Stimulated activated CD8-positive, alpha-beta memory T cell treated with anti-CD3 and anti-CD28 coated beads, Interleukin-4, amount 100 ng/mL, for 4 hours (primary cell): ENCODE measurements at places on chromosomes 11 and 22.

DNA sequence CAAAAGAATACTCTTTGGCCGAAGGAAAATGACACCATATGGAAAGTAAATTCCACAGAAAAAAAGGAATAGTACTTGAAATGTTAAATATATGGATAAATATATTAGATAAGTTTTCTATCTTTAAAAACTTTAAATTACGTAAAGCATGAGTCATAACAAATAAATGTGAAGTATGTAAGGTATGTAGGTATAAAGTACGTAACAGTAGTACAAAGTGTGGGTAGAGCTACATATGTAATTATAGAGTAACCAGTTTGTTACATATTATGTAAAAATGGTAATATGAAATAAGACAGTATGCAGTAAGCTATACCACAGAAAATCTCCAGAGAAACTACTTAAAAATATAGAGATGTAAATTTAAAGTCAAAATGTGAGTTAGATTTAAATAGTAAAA is 582.3 kb upstream of the CHORDC1 start:
- DNase-seq, result no peak

GRCh38 chr11:16924826-16925560 is 89.2 kb downstream of the PLEKHA7 start:
- no peak for DNase-seq

DNA sequence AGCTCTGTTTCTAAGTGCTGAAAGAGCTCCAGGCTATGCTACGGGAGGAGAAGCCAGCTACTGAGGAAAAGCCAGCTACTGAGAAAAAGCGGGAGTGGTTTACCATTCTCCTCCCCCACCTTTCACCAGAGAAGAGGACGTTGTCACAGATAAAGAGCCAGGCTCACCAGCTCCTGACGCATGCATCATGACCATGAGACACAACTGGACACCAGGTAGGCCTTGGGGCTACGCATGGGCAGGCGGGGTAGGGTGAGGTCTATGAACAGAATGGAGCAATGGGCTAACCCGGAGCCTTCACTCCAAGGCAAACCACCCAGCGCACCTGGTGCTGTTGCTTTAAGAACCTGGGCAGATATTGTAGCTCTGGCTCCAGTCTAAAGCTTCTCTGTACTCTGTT is 1.1 kb downstream of the IL18BP start:
- no peak for DNase-seq

DNA sequence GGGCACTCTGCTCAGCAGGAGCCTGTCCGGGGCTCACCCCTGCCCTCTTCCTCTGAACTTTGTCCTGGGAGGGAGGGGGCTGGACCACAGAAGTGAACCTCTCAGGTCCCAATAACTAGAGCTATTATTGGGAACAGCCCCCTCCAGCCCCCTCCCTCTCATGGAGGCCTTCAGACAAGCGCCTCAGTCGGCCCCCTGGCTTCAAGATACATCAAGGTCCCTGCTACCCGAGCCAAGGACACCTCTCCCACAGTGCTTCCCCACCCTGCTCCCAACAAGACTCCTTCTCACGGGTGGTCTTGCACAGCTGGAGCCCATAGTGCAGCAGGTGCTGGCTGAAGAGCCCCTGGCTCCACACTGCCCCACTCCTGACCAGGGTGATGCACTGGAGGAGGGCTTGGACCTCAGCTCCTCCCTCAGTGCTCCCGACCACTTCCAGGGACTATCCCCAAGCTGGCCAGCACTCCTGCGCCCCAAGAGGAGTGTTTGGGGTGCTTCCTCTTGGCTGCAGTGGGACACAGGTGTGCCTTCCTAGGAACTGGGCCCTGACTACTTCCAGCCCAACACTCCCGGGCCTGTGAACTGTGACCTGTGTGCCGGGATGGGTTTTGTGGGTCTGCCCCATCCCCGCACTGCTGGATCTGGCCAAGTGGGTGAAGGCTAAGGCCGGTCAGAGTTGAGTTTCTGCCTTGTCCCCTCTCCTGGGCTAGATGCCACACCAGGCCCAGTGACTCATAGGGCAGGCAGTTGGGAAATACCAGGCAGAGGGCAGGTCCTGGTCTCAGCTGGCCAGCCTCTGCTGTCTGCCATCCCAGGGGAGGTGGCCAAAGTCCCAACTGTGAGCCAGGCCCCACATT is 2.2 kb downstream of the PNPLA2 start:
- no peak for DNase-seq

GRCh38 chr22:30826670-30827355 is 132.1 kb downstream of the OSBP2 start:
- no peak for DNase-seq

DNA sequence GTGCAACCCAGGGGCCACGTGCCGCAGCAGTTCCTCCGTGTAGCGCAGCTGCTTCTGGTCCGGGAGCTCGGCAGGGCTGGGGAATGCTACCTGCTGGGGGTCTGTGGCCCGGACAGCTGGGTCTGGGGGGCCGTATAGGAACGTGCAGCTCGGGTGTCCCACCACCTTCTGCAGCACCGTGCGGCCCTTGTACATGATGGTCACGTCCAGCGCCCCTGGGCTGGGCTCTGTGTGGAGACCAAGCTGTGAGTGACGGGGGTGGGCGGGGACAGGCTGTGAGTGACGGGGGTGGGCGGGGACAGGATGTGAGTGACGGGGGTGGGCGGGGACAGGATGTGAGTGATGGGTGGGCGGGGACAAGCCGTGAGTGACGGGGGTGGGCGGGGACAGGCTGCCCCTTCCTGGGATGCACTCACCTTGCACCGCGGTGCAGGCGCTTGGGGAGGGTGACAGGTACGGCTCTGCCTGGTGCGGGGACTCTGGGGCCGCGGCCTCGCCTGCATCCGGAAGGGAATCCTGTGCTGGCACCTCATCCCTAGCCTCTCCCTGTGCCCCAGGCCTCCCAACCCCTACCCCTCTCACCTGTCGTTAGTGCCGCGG is 2.3 kb downstream of the IRF7 start:
- DNase-seq, result peak; percentile 74

- DNase-seq, result no peak
Measured at GRCh38 chr22:19352217-19352616, 60.7 kb upstream of the CLTCL1 start.

- no peak for DNase-seq
Measured at GRCh38 chr11:29435421-29435820, 581.4 kb downstream of the KCNA4 start.

- DNase-seq, result no peak
Measured at GRCh38 chr11:46681814-46682213, 18.6 kb downstream of the ARHGAP1 start.

- no peak for DNase-seq
Measured at GRCh38 chr11:62801071-62801470, 4.2 kb downstream of the NXF1 start.

DNA sequence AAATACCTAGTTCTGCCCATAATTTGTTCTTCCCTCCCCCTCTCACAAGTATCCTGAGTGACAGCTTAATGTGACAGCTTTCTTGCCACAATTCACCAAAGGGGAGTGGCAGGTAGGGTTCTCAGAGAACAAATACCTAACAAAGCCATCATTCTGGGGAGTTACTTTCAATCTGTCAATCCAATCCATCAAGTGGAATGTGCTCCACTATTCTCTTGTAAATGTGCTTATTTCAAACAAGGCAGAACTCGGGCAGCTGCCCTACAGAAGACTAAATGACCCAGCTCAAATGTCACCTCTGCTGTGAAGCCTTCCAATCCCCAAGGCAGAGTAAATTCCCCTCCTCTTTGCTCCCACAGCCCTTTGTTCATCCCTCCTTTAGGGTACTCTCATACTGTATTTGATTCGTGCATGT is 27.8 kb downstream of the LGR4 start:
- no peak for DNase-seq

DNA sequence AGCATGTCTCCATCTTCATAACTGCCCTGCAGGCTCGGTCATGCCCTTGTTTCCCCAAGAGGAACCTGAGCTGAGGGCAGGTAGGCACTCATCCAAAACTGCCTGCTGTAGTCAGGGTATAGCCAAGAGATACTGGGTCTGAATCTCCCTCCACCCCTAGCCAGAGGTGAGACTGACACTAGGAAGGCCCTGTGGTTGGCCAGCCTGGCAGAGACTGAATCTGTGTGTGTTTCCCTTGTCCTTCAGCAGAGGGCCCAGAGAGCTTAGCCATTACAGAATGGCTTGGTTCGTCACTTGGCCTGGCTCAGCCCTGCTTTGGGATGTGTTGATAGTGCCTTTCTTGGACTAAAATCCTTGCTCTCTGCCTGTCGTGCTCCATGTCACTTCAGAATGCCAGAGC is 79.3 kb upstream of the SUSD2 start:
- DNase-seq, result no peak

DNA sequence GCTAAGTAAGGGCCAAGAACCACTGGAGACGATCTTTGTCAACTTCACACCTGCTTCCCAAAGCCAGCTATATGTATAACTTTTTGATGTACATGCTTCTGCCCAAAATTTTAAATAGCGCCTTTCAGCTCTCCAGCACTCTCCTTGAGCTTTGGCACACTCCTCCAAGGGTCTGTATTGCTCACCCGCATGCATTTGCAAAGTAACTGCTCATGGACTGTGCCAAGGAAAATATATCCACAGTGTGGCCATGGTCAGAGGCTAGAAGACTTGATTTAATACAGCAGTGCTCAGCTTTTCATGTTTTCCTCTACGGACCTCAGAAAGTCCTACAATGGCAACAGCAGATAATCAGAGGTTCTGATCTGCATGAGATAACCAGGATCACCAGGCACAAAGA is 550.1 kb downstream of the SOX6 start:
- DNase-seq, result no peak

DNA sequence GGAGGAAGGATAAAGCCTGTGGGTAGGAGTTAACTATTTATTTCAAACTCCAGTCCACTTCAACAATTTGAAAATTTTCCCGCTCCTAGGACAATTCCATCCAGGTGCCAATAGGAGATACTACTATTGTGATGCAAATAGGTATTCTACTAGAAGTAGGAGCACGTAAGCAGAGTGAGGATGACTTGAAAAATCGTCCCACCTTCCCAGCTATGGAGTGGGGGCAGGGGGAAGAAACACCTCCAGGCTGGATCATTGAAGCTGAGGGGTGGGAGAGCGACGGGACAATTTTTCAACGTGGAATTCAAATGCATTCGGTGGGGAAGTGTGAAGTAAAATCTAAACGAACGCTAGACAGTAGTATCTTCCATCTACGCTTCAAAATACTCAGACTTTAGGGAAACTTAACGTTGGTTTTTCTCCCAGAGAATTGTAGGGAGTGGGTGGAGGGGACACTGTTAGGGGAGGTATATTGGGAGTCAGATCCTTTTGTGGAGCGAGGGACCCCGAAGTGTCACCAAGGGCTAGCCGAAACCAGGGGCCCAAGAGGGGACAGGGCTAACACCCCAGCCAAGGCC is 523 bp upstream of the ARHGAP42 start:
- no peak for DNase-seq

DNA sequence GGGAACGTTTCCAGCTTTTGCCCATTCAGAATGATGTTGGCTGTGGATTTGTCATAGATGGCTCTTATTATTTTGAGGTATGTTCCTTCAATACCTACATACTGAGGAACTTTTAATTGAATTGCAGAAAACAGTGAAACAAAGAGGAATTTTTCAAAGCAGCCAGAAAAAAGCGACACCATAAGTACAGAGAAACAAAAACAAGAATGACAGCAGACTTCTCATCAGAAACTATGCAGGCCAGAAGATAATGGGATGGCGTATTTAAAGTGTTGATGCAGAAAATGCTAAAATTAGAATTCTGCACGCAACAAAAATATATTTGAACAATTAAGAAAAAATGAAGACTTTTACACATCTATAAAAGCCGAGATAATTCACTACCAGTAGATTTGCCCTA is 95.4 kb upstream of the TIMP3 start:
- no peak for DNase-seq

- DNase-seq, result no peak
Measured at GRCh38 chr11:15805726-15806125, 550.6 kb downstream of the SOX6 start.

- DNase-seq, result no peak
Measured at GRCh38 chr11:100739666-100740065, 52.6 kb downstream of the ARHGAP42 start.

GRCh38 chr11:18171377-18172000 is 1.1 kb upstream of the MRGPRX4 start:
- DNase-seq, result no peak

DNA sequence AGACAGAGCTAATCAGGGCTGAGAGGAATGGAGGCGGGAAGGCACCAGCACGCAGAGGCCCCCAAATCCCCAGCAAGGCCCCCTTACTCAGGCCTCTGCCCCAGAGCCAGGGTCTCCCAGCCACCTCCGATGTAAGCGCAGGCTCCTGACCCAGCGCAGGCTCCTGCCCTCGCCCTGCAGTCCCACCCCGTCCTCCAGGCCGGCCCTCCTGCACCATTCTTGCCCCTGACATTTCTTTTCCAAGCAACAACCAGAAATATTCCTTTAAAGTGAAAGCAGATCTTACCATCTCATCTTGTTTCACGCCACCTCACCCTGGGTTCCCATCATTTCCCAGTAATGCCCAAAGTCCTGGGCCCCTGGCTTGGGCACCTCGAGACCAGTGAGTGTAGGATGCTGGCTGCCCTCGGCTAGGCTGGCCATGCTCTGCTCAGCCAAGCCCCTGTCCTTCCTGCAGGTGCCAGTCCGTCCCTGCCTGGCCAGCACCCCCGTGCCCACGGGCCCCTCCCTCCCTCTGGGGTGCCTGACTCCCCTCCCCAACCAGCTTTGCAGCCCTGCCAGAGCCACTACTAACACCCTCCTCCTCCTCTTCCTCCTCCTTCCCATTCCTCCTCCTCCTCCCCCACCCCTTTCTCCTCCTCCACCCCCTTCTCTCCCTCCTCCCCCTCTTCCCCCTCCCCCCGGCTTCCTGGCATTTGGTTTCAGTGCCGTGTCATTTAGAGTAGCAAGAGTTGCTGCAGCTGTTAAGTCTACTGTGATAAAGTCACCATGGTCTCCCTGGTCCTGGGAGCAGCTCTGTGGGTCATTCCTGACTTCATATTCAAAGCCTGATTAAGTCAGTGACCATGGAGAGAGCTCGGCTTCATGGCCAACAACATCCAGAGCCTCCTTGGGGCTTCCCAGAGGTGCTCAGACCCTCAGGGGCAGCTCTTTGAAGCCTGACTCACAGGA is 78.7 kb downstream of the PIWIL3 start:
- no peak for DNase-seq

DNA sequence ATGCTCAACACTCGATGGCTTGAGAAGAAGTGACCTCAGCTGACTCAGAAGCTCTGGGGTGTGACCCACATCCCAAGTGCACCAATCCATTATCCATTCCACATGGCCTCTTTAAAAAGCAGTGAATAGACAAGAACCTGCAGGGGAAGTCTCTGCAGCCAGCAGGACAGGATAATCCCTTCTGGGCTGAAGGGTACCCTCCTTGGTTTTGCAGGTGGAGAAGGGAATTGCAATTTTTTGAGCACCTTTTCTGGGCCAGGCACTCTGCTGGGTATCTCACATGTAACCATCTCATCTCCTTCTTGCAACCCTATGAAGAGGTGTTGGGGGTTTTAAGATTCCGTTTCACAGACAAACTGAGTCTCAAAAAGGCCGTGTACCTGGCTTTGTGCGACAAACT is 76.6 kb downstream of the MYO18B start:
- no peak for DNase-seq

GRCh38 chr11:76086743-76087635 is 119.3 kb downstream of the WNT11 start:
- DNase-seq, result no peak
